ENCODE measurements at places on chromosomes 6 and 20.

DNA sequence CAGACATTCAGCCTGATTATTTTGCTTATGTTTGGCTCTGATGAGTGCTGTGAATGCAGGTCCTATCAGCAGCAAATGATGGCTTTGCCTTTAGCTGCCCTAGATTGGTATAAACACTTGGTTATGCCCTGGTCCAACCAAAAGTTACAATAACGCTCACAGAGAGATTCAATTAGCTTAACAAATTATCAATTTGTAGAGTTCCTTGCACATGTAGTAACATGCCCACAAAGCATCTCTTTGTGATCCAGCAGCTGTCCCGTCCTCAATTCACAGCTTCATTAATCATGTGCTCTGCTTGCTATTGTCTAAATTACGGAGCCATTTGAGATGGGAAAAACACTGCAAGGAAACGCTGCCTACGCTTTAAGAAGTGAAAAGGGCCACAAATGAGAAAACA is 457.9 kb downstream of the HDGFL1 start:
- DNase-seq, result peak; percentile 23

- no peak for DNase-seq
Measured at GRCh38 chr6:84645563-84646266, 118.7 kb downstream of the TBX18 start.

DNA sequence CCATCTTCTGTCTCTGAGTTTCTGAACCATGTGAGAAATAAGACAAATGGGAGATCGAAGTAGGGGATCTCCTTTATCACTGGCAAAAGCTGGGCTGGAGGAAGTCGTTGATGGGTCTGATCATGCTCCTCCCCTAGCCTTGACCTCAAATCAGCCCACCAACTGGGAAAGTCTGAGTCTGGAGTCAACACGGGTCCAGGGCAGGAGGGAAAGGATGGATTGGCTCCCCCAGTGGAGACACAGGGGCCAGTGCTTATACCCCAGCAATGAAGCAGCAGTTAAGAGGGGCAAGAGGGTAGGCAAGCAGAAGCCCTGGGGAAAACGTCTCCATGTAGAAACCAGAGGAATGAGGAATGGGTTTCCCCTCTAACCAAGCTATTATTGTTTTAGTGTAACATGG is 152.6 kb downstream of the TBC1D7 start:
- DNase-seq, result no peak

DNA sequence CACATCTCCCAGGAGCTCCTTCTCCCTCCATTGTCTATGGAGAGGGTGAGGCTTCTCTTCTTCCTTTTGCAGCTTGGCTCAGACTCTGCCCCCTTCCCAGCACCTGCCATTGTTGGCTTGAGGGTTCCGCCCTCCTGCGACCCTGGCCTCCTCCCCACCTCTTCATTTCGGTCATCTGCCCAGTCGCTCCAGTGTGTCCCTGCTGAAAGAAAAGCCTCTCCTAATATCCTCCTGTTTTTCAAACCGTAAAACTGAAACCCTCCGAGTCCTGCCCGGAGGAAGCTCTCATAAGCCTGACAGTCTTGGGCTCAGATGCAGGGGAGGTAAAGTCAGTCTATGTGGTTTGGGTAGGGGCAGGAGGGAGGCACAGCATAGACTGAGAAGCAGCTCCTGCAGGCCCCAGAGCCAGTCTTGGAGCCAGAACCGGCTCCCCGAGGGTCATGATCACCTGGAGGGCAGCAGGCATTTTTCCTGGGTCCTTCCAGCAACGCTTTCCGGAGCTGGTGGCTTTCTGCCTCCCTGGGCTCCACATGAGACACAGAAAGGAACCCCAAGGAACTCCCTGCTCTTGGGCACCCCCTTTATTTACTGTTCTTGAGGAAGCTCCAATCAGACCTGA is 235.1 kb downstream of the SMOC2 start:
- DNase-seq, result no peak

DNA sequence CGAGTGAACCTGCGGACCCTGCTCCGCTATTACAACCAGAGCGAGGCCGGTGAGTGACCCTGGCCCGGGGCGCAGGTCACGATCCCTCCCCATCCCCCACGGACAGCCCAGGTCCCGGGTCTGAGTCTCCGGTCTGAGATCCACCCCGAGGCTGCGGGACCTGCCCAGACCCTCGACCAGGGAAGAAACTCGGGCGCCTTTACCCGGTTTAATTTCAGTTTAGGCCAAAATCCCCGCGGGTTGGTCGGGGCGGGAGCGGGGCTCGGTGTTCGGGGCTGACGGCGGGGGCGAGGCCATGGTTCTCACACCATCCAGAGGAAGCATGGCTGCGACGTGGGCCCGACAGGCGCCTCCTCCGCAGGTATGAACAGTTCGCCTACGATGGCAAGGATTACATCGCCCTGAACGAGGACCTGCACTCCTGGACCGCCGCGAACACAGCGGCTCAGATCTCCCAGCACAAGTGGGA is 46.9 kb upstream of the TRIM26 start:
- peak; percentile 16 for DNase-seq

GRCh38 chr20:3707508-3707899 is 4.9 kb downstream of the SIGLEC1 start:
- no peak for DNase-seq

DNA sequence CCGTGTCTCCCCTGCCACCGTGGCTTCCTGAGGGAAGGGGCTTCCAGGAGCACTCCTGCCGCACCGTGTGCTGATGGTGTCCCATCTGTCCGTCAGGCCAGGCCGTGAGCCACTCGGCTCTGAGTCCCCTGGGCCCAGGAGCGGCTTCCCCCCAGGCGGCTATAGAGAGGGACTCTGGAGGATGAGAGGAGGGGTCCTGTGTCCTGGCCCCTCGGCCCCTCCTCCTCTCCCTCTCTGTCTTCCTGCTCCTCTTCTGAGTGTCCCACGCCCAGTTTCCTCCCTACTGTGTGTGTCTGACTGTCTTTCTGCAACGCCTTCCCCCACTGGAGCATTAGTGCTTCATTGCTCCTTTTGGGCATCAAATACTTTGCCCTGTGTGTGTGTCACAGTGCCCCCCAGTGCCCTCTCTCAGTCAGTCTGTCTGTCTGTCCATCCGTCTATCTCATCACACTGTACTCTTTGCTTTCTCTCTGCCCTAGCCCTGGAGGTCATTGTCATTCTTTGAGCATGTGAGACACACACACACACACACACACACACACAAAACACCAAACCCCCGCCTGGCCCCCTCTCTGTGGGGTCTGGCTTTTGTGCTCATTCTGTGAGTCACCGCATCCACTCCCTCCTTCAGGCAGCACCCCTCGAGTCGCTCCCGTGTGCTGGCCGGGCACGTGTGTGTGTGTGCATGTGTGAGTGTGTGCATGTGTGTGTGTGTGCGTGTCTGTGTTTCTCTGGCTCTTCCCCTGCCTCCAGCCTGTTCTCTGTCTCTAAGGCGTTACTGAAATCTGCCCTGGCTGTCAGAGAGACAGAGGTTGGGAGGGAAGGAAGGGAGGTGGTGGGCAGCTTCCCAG is 71.9 kb downstream of the SRC start:
- DNase-seq, result no peak

- no peak for DNase-seq
Measured at GRCh38 chr6:30378290-30378937, 33.5 kb downstream of the RPP21 start.

- DNase-seq, result no peak
Measured at GRCh38 chr20:328975-329695, 3.8 kb downstream of the SOX12 start.

GRCh38 chr6:100366419-100366818 is 98.3 kb downstream of the SIM1 start:
- no peak for DNase-seq

DNA sequence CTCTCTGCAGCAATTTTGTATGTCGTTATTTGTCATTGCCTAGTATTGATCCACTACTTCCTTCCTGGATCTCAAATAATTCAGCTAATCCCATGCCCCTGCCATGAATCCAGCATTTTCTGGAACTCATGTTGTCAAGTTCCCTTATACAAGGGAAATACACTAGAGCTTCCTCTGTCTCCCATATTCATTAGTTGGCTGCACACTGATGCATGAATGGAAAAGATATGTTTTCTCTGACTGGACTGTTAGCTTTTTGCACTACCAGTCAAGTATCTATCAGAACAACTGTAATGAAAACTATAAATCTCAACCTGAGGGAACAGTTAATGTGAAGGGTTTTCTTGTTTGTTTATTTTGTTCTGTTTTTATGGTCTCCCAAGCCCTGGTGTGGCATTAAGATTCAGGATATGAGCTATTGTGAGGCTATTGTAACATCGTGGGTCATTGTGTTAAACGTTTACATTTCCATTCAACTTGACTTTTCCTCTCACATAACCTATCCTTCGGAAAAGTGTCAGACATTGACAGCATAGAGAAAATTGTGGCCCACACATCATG is 102.5 kb upstream of the FAM8A1 start:
- DNase-seq, result no peak

- no peak for DNase-seq
Measured at GRCh38 chr20:61686051-61686936, 379.4 kb downstream of the TAF4 start.

- DNase-seq, result no peak
Measured at GRCh38 chr20:62050166-62051120, 15.2 kb downstream of the TAF4 start.

GRCh38 chr20:19112828-19113227 is 99.6 kb upstream of the SLC24A3 start:
- DNase-seq, result no peak

- no peak for DNase-seq
Measured at GRCh38 chr6:41092421-41093140, 19.8 kb downstream of the NFYA start.

DNA sequence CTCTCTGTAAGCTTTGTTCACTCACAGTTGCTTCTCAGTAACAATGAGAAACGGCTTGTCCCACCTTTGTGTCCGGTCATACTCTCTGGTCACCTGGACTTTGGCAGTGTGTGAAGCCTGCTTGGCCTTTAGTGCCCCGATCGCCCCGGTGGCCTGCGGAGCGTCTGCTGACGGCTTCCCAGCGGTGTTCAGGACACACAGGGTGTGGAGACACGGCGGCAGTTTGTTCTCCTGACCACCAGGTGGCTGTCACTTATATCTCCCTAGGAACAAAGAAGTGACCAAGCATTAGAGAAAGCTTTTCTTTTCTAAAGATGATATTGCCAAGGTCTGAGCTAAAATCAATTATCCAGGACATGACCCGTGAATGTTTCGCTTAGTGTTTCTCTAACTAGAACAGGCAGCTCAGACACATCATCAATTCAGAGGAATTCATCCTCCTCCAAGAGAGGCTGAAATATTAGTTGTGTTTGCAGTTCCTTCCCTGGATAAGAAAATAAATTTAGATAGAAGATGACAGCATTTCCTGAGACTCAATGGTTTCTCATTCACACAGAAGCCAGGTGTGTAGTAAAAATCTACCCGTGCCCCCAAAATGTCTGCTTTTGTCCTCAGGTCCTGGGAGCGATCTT is 167.4 kb upstream of the THBS2 start:
- peak; percentile 55 for DNase-seq

DNA sequence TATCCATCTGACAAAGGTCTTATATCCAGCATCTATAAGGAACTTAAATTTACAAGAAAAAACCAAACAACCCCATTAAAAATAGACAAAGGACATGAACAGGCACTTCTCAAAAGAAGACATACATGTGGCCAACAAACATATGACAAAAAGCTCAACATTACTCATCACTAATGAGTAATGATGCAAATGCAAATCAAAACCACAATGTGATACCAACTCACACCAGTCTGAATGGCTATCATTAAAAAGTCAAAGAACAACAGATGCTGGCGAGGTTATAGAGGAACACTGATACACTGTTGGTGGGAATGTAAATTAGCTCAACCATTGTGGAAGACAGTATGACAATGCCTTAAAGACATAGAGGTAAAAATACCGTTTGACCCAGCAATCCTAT is 13.9 kb downstream of the MACROD2 start:
- DNase-seq, result no peak

- DNase-seq, result peak; percentile 96
Measured at GRCh38 chr20:35619196-35620095, 3.8 kb downstream of the SPAG4 start.

DNA sequence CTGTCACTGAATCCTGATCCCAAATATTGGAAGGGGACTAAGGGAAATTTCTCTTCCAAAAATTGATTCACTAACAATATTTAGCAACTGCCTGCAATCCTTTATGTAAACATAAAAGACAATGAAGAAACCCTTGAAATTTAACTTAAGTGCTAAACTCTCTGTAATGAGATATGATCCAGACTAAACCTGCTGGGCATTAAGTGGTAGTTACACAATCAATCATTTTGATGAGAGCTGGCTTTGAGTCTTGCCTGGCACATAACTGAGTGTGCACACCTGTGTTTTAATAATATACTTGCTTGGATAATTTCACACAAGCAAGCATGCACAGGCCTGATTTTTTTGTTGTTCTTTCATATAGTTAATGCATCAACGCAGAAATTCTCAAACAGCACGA is 9.8 kb upstream of the ZFP64 start:
- no peak for DNase-seq

DNA sequence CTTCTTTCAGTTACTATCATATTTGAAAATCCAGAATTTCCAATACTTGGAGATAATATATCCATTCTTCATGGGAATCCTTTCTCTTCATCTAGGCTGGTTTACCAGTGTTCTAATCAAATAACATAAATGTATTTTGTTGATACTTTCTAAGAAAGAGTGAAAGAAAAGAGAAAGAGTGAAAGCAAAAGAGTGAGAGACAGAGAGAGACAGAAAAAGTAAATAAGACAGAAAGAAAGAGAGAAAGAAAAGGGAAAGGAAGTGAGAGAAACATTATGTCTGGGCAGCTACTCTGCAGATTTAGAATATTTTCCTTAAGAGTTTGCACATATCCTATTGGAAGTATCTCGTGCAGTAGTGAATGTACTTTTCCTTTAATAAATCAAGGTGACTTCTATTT is 781.0 kb upstream of the GJE1 start:
- DNase-seq, result no peak

DNA sequence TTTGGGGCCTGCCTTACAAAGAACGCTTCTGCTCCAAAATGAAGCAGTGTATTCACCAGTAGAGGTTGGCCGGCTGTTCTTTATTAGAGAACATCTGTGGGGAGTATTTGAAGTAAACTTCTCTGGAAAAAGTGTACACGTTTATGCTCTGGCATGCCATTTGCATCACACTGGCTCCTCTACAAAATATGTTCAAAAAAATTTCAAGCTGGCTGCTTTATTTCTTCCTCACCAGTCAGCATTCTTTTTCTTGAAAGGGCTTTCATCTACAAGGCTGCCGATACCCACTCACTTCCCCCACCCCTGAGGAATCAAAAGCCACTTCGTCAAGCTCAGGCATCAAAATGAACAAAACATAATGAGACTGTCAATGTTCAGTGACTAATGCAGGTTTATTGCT is 294.1 kb downstream of the TFAP2B start:
- no peak for DNase-seq

GRCh38 chr20:15756002-15756753 is 817.1 kb downstream of the KIF16B start:
- DNase-seq, result no peak
